ENCODE measurements at places on chromosomes 5 and 9. TPM values are rescaled to one million over a fixed set of nuclear protein-coding genes. Genes with fewer than 3 reads are reported as not detected.

The TMOD1 gene
- 5.1 TPM for total RNA-seq

The OTULINL gene
- 0.34 TPM for total RNA-seq

The OR1J2 gene
- not detected for total RNA-seq

The CCNJL gene
- 23.2 TPM for total RNA-seq

The NLN gene
- total RNA-seq, result 18.0 TPM

The MARCOL gene
- not detected for total RNA-seq

The ARL14EPL gene
- not detected for total RNA-seq

The PCDHGA5 gene
- 2.1 TPM for total RNA-seq

The NIM1K gene
- 0.05 TPM for total RNA-seq

The CAPSL gene
- not detected for total RNA-seq

The STPG3 gene
- total RNA-seq, result not detected

The SPRY4 gene
- total RNA-seq, result 38.1 TPM

The MYOZ3 gene
- total RNA-seq, result 0.93 TPM

The PCDHB8 gene
- 0.88 TPM for total RNA-seq

The CRHBP gene
- 0.58 TPM for total RNA-seq

The RMI1 gene
- total RNA-seq, result 4.8 TPM

The CCNB1 gene
- 23.3 TPM for total RNA-seq

Data from glomerular endothelial cell (primary cell).